IMR-90 (cell line): ENCODE measurements at places on chromosomes 1 and 21. TPM values are rescaled to one million over a fixed set of nuclear protein-coding genes. Genes with fewer than 3 reads are reported as not detected.
A peak's percentile ranks its signal among the peaks of the same experiment; 100 is the strongest.

- no peak for DNase-seq
- H3K36me3 ChIP-seq = no peaks in the 10 kb centered on the region
- H3K27ac ChIP-seq = no peak overlapping the region
- H3K4me1 ChIP-seq = no peaks in the 10 kb centered on the region
- no peaks in the 10 kb centered on the region for H3K27me3 ChIP-seq
- H3K4me3 ChIP-seq = no peak overlapping the region
Observed at GRCh38 chr1:212189352-212189738, 95.9 kb upstream of the PPP2R5A start.

DNA sequence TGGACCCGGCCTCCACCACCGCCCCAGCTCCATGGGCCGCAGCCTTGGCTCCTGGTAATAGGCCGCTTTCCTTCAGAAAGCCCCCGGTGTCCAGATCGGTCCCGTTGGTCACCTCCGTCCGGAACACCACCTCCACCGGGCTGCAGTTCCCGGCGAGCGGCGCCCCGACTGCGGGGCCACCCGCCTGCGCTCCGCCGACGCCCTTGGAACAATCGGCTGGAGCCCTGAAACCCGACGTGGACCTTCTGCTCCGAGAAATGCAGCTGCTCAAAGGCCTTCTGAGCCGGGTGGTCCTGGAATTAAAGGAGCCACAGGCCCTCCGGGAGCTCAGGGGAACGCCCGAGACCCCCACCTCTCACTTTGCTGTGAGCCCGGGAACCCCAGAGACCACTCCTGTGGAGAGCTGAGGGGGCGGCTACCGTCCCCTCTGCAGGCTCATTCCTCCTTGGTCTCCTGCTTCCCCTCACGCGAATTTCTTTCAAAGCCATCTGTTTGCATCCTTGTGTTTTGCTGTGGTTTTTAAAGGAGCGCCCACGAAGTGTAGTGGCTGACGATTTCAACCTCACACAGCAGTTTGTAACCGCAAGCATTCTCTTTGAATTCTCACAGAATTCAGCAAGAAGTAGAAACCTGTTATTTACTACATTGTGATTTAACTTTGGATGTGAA is 6.0 kb downstream of the FCRLB start:
- H3K4me1 ChIP-seq = peaks cover 3% of the 10 kb centered on the region; the same call in 1 of the 2 replicates
- H3K36me3 ChIP-seq = no peaks in the 10 kb centered on the region
- peak overlapping the region; percentile 98 for H3K4me3 ChIP-seq
- no peaks in the 10 kb centered on the region for H3K27me3 ChIP-seq
- peak overlapping the region; percentile 82 for H3K27ac ChIP-seq
- DNase-seq = peak; percentile 84

OR2T2 gene
- polyA plus RNA-seq = not detected in 2 replicates

GRCh38 chr1:220966881-220967611 is 87.8 kb downstream of the HLX start:
- H3K4me1 ChIP-seq = no peaks in the 10 kb centered on the region
- H3K27ac ChIP-seq = no peak overlapping the region
- H3K4me3 ChIP-seq = no peak overlapping the region
- H3K36me3 ChIP-seq = no peaks in the 10 kb centered on the region

LCE2A gene
- 0.24 and 0.50 TPM in 2 replicates for polyA plus RNA-seq

RHD gene
- polyA plus RNA-seq = not detected in 2 replicates

DNA sequence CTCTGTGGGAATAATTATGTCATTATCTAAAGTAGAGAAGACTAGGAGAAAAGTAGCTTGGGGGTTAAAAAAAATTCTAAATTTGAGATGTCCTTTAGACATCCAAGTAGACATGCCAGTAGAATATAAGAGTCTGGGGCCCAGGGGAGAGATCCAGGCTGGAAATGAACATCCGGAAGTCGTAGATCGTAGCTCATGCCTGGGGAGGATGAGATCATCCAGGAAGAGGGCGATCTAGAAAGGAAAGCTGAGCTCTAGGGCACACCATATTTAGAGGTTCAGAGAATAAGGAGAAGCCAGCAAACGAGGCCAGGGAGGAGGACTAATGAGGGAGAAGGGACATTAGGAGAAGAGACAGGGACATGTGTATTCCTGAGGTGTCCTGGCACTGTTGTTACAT is 12.2 kb downstream of the NGF start:
- H3K27me3 ChIP-seq = no peaks in the 10 kb centered on the region
- no peak overlapping the region for H3K4me3 ChIP-seq

GRCh38 chr21:24852610-24853195 is 754.6 kb downstream of the MRPL39 start:
- no peaks in the 10 kb centered on the region for H3K4me1 ChIP-seq
- H3K36me3 ChIP-seq = no peaks in the 10 kb centered on the region
- H3K4me3 ChIP-seq = no peak overlapping the region
- no peak overlapping the region for H3K27ac ChIP-seq

CD53 gene
- not detected in 2 replicates for polyA plus RNA-seq

TMEM50B gene
- polyA plus RNA-seq = 20.1 and 25.9 TPM in 2 replicates

KCNQ4 gene
- polyA plus RNA-seq = 0.07 and 0.09 TPM in 2 replicates

DNA sequence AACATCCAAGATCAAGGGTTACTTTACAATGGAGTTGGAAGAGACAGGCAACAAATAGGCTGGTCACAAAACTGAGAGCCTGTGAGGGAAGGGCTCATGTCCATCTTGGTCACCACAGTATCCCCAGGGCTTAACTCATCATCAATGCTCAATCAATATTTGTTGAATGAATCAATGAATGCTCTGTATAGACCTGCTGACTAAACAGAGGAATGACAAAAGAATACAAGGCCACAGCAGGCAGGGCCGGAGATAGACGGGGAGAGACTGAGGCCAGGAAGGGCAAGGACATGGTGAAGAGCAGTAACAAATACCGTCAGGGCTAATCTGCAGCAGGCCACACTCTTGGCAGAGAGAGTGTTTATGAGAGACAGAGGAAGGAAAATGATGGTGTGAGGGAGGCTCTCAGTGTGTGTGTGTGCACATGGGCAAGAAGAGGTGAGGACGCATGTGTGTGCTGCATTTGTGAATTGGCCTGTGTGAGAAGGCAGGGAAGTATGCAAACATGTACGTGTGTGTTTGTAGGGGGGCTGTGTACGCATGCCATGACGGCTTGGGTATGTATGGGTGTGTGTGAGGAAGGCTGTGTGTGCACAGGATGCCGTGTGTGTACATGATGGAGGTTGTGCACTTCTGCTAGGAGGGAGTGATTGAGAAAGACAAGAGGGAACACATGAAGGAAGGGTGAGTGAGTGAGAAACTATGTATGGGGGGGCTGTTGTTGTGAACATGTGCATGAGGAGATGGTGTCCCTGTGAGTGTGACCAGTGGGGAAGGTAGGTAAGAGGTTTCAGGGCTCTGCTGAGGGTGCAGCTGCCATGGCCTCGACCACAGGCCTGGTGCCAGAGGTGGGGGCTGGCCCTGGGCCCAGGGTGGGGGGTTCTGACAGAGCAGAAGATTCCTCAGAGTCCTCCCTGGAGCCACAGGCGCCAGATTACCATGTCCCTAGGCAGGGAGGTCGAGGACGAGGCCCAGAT is 15.4 kb downstream of the AHDC1 start:
- H3K4me3 ChIP-seq = no peak overlapping the region
- DNase-seq = peak; percentile 75
- H3K4me1 ChIP-seq = peaks cover 33% of the 10 kb centered on the region
- H3K36me3 ChIP-seq = no peaks in the 10 kb centered on the region
- peak overlapping the region; percentile 36; the same call in 1 of the 2 replicates for H3K27ac ChIP-seq

DNA sequence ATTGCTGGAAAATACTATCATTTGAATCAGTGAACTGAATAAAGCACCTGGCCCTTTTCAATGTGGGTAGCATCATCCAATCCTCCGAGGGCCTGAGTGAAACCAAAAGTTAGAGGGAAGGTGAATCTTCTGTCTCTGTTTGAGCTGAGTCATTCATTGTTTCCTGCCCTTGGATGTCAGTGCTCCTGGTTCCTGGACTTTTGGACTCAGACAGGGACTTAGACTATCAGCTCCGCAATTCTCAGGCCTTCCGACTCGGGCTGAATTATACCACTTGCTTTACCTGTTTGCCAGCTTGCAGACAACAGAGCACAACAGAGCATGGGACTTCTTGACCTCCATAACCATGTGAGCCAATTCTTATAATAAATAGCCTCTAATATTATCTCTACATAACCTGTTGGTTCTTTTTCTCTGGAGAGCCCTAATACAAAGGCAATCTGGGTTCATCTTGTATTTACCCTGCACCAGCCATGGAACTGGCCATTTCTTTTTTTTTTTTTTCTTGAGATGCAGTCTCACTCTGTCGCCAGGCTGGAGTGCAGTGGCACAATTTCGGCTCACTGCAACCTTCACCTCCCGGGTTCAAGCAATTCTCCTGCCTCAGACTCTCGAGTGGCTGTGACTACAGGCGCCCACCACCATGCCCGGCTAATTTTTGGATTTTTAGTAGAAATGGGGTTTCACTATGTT is 19.2 kb upstream of the VASH2 start:
- no peak overlapping the region for H3K4me3 ChIP-seq
- no peaks in the 10 kb centered on the region for H3K36me3 ChIP-seq
- no peak overlapping the region for H3K27ac ChIP-seq
- DNase-seq = no peak
- H3K4me1 ChIP-seq = peaks cover 4% of the 10 kb centered on the region; the same call in 1 of the 2 replicates

PCSK9 gene
- polyA plus RNA-seq = 0.14 and 0.17 TPM in 2 replicates

DNA sequence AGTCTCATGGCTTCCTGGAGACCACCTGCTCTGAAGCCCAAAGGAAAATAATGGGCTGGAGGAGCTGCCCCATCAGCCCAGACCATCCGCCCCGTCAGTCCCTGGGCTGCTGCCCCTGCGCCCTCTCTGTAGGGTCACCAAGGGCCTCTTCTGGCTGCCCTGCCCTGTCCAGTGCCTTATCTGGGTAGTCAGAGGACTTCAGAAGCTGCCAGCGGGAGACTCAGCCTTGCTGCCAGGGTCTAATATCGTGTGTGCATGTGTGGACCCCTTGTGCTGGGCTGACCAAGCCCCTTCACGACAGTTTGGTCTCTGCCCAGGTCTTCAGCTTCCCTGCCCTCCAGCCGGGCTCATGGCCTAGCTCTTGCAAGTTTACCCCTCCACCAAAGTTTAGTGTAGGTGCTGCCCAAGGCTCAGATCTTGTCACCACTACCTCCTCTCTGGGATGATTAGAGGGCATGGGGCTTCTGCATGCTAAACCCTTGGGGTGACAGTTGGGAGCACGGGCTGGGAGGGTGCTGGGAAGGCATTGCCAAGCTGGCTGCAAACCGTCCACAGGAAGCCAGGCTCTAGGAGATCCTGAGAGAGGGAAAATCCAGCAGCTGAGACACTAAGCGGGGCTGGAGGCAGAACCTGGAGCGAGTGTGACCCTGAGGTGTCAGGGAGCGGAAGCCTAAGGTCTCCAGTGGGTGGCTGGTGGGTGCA is 20.6 kb downstream of the NENF start:
- H3K4me1 ChIP-seq = peaks cover 4% of the 10 kb centered on the region; the same call in 1 of the 2 replicates
- H3K4me3 ChIP-seq = no peak overlapping the region
- H3K36me3 ChIP-seq = no peaks in the 10 kb centered on the region
- H3K27me3 ChIP-seq = no peaks in the 10 kb centered on the region

DNA sequence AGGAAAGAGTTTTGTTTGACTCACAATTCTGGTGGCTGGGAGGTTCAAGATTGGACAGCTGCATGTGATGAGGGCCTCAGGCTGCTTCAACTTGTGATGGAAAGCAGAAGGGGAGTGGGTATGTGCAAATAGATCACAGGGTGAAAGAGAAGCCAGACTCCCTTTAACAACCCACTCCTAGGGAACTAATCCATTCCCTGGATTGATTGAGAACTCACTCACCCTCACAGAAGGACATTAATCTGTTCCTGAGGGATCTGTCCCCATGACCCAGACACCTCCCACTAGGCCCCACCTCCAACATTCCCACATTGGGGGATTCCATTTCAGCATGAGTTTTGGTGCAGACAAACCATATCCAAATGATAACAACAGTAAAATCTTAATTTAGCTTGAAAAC is 25.6 kb downstream of the UBE2T start:
- no peaks in the 10 kb centered on the region for H3K4me1 ChIP-seq
- no peak for DNase-seq
- peaks cover 57% of the 10 kb centered on the region for H3K27me3 ChIP-seq
- no peak overlapping the region for H3K4me3 ChIP-seq
- no peak overlapping the region for H3K27ac ChIP-seq

DNA sequence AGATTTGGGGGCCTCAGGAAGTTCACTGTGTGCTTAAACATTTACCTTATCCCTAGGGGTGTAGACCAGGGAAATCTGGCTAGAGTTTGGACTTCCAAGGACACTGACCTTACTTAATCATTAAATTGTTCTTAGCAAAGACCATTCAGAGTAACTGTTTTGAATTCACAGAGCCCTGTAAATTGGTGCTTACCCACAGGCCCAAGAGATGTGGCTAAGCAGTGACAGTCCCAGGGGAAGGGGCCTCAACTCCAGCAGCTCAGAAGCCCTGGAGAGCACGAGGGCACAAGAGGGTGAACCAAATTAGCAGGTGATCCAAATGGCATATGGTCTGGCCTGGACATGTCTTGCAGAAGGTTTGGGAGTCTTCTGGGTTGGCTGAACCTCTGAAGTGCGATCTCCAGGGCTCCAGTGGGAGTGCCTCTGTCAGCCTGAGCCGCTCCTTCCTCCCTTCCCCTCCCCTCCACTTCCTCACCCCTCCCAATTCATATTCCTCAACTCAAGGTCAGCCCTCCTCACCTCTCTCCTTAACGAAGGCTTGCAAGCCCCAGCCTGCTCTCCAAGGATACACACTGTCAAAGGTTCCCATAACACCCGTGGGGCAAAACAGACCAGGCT is 4.3 kb downstream of the PAQR7 start:
- H3K4me3 ChIP-seq = no peak overlapping the region
- H3K27me3 ChIP-seq = no peaks in the 10 kb centered on the region
- no peak overlapping the region for H3K27ac ChIP-seq
- peaks cover 17% of the 10 kb centered on the region for H3K4me1 ChIP-seq

GRCh38 chr1:192737306-192737705 is 71.5 kb upstream of the RGS2 start:
- no peaks in the 10 kb centered on the region for H3K27me3 ChIP-seq
- H3K36me3 ChIP-seq = no peaks in the 10 kb centered on the region
- peaks cover 2% of the 10 kb centered on the region; the same call in 1 of the 2 replicates for H3K4me1 ChIP-seq
- peak; percentile 12 for DNase-seq
- no peak overlapping the region; the same call in 1 of the 2 replicates for H3K27ac ChIP-seq
- H3K4me3 ChIP-seq = no peak overlapping the region

DNA sequence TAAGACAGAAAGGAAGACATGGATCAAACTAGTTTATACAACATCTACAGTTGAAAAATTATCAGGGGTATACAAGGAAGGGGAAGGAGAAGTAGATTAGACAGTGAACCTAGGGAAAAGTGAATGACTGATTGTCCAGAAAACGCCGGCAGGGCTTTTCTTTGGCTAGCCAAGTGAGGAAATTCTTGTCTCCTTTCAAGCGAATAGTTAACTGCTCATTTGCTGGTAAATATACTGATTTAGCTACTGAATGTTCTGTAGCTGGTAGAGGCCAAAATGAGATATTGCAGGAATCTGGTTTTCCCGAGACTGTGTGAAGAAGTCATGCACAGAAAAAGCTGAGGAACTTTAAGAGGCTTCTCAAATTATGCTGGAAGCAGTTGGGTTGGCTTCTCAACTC is 128.5 kb upstream of the ZNHIT6 start:
- no peaks in the 10 kb centered on the region for H3K27me3 ChIP-seq
- H3K4me1 ChIP-seq = no peaks in the 10 kb centered on the region
- no peaks in the 10 kb centered on the region for H3K36me3 ChIP-seq
- DNase-seq = no peak
- no peak overlapping the region for H3K4me3 ChIP-seq
